Fibroblast of skin of abdomen (primary cell): ENCODE measurements at places on chromosomes 6 and 20.

DNA sequence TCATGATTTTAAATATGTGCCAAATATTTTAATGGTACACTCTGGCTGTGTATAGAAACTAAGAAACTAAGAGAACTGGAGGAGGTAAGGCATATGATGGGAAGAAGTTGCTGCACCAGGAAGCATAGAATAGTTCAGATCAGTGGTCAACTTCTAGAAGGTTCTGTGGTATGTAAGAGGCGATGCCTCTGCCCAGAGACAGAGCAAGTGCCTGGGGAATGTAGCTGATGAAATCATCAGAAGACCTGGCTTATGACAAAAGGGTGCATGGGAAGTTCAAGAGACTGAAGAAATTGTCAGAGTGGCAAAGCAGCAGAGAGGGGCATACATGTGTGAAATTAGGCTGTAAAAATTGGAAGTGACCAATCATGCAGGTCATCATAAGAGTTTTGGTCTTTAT lies 580.8 kb downstream of the BMP2 start:
- peak; percentile 5 for DNase-seq

DNA sequence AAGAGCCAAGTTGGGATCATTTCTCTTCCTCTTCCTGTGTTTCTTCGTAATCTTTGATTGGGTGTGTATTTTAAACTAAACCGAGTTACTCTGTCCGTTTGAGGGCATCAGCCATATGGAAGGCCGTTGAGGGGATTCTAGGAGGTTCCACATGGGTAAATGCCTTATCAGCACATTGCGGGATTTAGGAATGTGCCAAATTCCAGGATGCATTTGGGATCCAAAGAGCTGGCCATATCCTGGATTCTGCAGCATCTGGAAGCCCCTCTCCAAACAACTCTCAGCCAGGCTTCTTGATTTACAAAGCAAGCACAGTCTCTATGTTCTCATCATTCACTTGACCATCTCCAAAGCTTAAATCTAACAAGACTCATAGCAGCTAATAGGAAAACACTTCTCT lies 67.6 kb upstream of the RIN2 start:
- peak; percentile 17 for DNase-seq

DNA sequence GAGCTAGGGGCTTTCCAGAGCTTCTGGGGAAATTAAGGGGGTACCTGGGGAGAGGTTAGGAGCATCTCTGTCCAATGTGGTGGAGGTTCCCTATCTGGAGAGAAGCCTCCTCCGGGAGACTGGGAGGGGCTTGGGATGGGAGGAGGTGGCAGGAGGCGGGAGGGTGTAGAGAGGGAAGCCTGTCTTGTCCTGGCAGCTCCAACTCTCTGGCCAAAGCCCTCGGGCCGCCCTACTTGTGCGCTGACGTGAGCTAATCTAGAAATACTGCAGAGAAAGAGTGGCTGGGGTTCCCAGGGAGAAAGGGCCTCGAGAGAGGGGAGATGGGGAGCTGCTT lies 1.6 kb upstream of the SLC32A1 start:
- no peak for DNase-seq

- no peak for DNase-seq
These were observed 57.7 kb downstream of the PPP1R16B start for GRCh38 chr20:38863024-38863851.

- DNase-seq, result no peak
These were observed 14.4 kb downstream of the CCDC167 start for GRCh38 chr6:37485291-37485702.

DNA sequence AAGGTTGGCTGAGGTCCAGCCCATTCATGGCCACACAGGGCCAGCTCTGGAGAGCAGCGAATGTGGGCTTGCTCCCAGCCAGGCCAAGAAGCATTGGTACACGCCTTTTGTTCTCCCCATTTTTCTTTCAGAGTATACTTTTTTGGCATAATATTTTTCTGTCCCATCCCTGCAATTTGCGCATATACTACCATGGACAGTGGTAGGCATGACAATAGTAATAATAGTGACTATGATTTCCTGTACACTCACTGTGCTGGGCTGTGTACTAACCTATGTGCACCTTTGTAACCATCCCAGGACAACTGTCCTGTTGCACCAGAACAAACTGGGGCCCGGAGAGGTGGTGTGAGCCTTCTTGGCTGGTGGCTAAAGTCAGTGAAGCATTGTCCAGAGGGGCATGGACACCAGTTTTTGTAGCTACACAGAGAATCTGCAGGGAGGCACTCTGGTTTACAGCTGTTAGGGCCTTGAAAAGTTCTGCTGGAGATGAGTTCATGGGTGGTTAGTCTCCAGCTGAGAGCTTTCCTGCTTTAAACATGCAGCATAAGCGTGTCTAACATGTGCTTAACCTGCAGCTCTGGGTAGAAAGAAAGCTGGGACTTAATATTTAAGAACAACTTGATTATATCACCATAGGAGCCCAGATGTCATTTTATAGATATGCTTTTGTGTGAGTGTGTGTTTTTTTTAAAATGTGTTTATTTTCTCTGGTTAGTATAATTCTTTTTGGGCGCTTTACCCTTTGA lies 38.2 kb downstream of the DTD1 start:
- no peak for DNase-seq

DNA sequence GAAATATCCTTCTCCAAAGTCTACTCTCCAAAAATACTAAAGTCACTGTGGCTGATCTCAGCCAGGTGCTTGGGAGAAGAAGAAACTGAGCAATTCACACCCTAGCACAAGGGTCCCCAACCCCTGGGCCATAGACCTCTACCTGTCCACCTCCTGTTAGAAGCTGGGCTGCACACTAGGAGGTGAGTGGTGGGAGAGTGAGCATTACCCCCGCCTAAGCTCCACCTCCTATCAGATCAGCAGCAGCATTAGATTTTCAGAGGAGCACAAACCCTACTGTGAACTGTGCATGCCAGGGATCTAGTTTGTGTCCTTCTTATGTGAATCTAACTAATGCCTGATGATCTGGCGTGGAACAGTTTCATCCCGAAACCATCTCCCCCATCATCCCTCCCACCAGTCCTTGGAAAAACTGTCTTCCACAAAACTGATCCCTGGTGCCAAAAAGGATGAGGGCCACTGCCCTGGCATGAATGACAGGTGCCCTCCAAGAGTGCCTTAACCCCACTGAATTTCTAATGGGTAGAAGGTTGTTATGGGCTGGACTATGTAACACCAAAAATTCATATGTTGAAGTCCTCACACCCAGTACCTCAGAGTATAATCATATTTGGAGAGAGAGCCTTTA lies 109.2 kb upstream of the CDYL start:
- DNase-seq, result no peak

GRCh38 chr6:17987447-17987696 lies at the start of gene KIF13A:
KIF13A (minus strand) TSS chr6:17987635; CDS start chr6:17987463, 172 bp downstream.
- DNase-seq, result no peak

- no peak for DNase-seq
These were observed 76.8 kb downstream of the FYN start for GRCh38 chr6:111796310-111796918.

DNA sequence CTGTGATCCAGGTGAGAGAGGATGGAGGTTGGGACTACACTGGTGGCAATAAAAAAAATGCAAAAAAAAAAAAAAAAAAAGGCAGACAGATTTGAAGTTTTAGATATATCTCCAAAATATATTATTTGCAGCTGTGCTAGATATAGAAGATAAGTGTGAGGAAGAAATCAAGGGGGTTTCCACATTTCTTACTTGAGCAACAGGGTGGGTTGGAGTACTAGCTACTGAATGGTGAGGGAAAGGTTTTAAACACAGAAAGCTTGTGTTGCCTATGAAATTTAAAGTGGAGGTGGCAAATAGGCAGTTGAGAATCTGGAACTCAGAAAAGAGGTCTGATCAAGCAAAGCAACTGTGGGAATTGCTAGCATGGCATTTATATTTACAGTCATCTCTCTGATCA lies 59.9 kb upstream of the GNRH2 start:
- no peak for DNase-seq

- no peak for DNase-seq
These were observed 79.0 kb upstream of the EEF1E1 start for GRCh38 chr6:8181160-8181881.

GRCh38 chr6:37513155-37513554 lies 13.5 kb upstream of the CCDC167 start:
- no peak for DNase-seq

- DNase-seq, result no peak
These were observed 148.5 kb upstream of the PDE10A start for GRCh38 chr6:165811512-165811911.

- DNase-seq, result no peak
These were observed 125.7 kb downstream of the LAMA2 start for GRCh38 chr6:129008591-129008990.

DNA sequence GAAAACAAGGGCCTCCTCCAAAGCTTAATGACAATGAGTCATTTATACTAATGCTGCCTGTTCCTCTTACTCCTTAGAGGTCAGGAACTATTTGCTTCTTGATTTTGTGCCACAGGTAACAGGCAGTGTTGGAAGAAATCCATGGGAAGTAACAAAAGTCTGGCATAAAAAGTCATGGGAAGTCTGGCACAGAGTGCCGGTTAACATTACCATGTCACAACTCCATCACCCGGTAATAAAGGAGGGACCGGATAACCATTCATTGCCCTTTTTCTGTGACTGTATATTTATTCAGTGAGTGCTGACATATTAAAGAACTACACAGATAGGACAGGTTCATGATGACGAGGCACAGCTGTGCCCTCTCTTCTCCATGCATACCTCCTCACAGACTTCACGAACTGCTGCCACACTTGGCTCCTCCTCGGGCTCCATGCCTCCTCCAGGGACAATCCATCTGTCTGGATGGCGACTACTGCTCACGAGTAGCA lies 50.9 kb downstream of the NUDT3 start:
- no peak for DNase-seq

DNA sequence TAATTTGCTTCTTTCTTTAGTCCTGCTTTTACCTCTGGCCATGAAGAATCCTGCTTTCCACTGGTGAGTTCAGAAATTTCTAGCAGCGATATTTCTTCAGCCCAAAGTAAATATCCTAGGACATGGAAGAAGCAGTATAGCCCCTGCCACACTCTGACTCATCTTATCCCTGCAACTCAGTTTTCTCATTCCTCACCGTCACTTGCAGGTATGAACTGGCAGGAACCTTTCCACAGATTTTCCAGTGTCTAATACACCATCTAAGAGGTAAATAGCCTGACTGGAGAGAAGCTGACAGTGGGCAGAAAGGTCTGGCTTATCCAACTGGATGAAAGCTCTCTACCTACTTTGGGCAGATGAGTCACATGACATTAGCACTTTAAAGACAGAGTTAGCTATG lies 816.7 kb upstream of the FLRT3 start:
- DNase-seq, result no peak
